Astrocyte (in vitro differentiated cells and primary cell): ENCODE measurements at places on chromosomes 2 and 18. TPM values are rescaled to one million over a fixed set of nuclear protein-coding genes. Genes with fewer than 3 reads are reported as not detected.

DNA sequence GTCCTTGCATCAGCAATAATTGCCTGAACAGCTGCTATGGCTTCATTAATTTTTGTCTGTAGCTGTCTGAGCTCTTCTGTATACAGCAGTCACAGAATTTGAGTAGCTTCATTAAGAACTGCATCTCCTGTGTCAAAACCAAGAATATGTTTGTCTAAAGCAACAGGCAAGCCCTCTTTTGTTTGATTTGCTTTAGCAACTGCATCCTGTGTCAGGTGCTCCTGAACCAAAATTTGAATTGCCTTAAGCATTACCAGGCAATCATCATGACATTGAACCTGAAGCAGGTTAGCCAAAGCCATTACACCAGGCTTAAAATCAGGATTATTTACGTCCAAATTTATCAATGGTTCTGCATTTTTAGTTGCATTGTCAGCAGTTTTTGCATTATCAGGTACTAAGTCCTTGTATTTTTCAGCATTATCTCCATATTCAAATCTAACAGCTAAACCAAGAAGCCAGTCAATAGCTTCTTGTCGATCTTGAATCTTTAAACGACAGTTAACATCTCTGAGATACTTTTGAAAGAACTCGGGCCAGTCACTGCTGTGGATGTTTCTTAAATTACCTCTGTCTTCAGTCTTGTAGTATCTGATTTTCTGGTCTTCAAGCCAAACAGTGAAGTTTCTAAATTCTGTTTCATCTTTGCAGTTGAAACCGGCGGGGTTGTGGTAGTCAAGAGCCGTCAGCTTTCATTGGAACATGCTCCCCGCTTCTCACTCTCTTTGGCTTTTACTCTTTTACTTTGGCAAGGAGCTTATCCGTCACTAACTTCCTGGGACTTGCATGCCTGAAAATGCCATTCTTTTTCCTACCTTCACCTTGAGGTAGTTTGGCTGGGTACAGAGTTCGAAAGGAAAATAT lies 42.2 kb downstream of the MERTK start:
- H3K4me3 ChIP-seq, result no peak overlapping the region
- peaks cover 13% of the 10 kb centered on the region for H3K27me3 ChIP-seq
- no peaks in the 10 kb centered on the region for H3K36me3 ChIP-seq
- no peak for DNase-seq

- H3K27me3 ChIP-seq, result peaks cover 2% of the 10 kb centered on the region
- no peak overlapping the region for H3K4me3 ChIP-seq
- DNase-seq, result no peak
- H3K27ac ChIP-seq, result no peak overlapping the region
These were observed 200.9 kb upstream of the ID2 start for GRCh38 chr2:8480915-8481314.

DNA sequence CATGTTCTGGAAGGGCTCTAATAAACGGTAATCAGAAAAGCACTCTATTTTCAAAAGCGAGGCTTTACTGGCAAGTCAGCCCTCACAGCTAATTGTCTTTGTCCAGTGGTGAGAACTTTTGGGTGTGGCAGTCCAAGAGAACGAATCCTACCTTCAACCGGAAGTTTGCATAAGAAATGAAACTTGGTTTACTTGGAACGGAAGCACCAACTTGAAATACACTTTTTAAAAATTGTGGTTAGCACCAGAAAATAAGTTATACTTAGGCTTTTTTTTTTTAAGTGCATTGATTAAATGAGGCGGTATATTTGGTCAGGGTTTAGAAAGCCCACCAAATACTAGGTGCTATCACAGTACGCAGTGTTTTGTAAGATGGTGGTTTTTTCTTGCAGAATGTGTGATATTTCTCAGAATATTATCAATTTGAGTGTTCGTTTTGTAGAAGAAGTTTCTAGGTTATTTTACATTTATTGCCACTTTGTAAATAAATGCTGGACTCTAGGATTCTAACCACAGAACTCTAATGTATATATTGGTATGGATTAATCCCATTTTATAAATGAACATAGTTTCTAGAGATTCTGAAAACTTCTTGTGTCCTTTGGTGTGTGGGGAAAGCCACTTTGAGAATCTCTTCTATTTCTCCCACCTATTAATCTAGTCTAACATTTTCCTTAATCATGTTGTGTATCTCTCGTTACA lies 1.2 kb downstream of the MYL12A start:
- no peaks in the 10 kb centered on the region for H3K27me3 ChIP-seq
- H3K4me3 ChIP-seq, result peak overlapping the region; percentile 99
- DNase-seq, result peak; percentile 52
- H3K4me1 ChIP-seq, result peaks cover 30% of the 10 kb centered on the region
- peak overlapping the region; percentile 100 for H3K27ac ChIP-seq

DNA sequence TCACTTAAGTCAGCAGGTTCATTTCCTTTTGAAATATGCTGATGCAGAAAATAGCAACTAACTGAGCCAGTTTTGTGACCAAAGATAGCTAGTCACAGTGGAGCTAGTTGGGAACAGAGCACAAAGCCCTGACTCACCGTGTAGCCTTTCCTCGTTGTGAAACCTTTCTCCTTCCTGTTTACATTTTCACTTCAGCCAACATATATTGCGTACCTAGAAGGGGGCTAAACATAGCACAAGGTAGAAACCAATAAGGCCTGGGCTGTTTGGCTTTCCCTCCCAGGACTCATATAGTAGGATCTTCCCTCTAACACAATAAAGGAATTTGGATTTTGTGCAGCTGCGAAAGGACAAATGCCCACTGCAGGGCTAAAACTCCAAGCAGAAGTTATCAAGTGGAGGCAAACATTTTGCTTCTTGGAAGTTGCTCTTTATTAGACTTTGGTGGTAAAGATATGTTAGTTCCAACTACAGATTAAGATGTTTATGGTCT lies 24.5 kb upstream of the LPIN2 start:
- no peaks in the 10 kb centered on the region for H3K4me1 ChIP-seq
- no peak overlapping the region for H3K27ac ChIP-seq
- peak; percentile 54 for DNase-seq

GRCh38 chr18:7512348-7512747 lies 54.8 kb upstream of the PTPRM start:
- H3K4me3 ChIP-seq, result no peak overlapping the region
- no peaks in the 10 kb centered on the region for H3K36me3 ChIP-seq
- H3K27me3 ChIP-seq, result no peaks in the 10 kb centered on the region
- no peaks in the 10 kb centered on the region for H3K4me1 ChIP-seq
- no peak overlapping the region for H3K27ac ChIP-seq
- peak; percentile 3 for DNase-seq

DNA sequence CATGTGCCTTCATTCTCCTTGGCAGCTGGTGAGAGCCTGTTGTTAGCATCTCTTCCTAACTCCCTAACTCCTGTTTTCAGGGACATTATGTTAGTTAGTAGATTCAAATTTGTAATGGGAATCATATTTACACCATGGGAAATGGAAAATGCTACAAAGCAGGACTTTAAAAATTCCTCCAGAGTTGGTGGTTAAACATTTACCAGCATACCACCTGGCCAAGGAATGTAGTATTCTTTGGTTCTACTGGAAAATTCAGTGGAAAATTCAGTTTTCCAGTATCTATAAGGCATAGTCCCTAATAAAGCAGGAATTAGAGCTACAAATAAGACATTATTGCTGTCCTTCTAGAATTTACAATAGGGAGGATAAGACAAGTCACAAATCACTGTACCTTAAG lies 291.7 kb downstream of the GPD2 start:
- no peaks in the 10 kb centered on the region for H3K4me1 ChIP-seq
- no peaks in the 10 kb centered on the region for H3K36me3 ChIP-seq
- DNase-seq, result no peak
- H3K27ac ChIP-seq, result no peak overlapping the region
- H3K27me3 ChIP-seq, result no peaks in the 10 kb centered on the region

DNA sequence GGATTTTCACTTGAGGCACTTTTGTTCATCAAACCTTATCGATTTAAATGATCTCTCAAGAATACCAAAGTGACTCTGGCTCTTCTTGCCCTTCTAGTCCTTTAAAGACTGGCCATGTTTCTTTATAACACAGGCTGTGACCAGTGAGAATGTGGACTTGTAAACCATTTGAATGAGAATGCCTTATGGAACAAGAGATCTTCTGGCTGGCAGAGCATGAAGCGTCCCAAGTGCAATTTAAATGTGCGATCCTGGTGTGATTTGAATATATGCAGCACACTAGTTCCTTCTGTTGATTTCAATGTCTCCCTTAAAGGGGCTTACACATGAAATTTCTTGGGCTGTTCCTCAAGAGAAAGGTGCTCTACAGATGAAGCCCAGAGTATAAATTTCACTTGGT lies 262.4 kb upstream of the CCDC68 start:
- H3K27ac ChIP-seq, result no peak overlapping the region
- DNase-seq, result no peak
- H3K4me1 ChIP-seq, result no peaks in the 10 kb centered on the region
- H3K27me3 ChIP-seq, result no peaks in the 10 kb centered on the region
- H3K36me3 ChIP-seq, result peaks cover 1% of the 10 kb centered on the region

- H3K4me1 ChIP-seq, result no peaks in the 10 kb centered on the region
- H3K36me3 ChIP-seq, result no peaks in the 10 kb centered on the region
- no peak overlapping the region for H3K27ac ChIP-seq
- DNase-seq, result no peak
These were observed 279.1 kb downstream of the ZEB2 start for GRCh38 chr2:144240656-144241339.

DNA sequence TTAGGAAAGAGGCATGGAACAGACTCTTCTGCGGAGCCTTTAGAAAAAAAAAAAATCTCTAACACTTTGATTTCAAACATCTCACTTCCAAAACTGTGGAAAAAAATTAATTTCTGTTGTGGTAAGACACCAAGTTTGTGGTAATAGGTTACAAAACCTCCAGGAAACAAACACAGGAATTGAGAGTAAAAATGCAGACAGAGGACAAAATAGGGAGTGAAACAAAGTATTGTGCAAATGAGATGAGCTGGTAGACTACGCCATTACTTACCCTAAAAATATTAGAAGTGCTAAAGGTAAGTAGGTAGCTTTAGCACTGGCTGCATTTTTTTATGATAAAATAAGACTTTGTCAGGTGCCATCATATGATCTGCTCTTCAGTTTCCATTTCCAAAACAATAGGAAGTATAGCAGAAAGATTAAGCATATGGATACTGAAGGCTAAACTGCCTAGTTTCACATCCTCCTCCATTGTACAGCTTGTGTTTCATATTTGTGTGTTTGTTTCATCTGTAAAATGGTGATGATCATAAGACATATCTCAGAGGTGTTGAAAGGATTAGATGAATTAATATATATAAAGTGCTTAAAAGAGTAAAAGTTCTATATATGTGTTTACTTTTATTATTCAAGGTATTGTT lies 309.2 kb downstream of the NR4A2 start:
- H3K27me3 ChIP-seq, result no peaks in the 10 kb centered on the region
- H3K36me3 ChIP-seq, result no peaks in the 10 kb centered on the region
- H3K4me3 ChIP-seq, result no peak overlapping the region
- no peak for DNase-seq
- no peaks in the 10 kb centered on the region for H3K4me1 ChIP-seq
- no peak overlapping the region for H3K27ac ChIP-seq

- no peak overlapping the region for H3K4me3 ChIP-seq
- H3K36me3 ChIP-seq, result no peaks in the 10 kb centered on the region
- no peaks in the 10 kb centered on the region for H3K27me3 ChIP-seq
- DNase-seq, result no peak
These were observed 85.9 kb upstream of the RTN4 start for GRCh38 chr2:55136138-55136541.

GRCh38 chr18:73842795-73843394 lies 304.7 kb downstream of the FBXO15 start:
- H3K27ac ChIP-seq, result no peak overlapping the region
- H3K36me3 ChIP-seq, result no peaks in the 10 kb centered on the region
- no peak overlapping the region for H3K4me3 ChIP-seq
- H3K27me3 ChIP-seq, result peaks cover 2% of the 10 kb centered on the region

- DNase-seq, result no peak
- H3K27ac ChIP-seq, result no peak overlapping the region
- H3K36me3 ChIP-seq, result no peaks in the 10 kb centered on the region
- H3K4me1 ChIP-seq, result peaks cover 5% of the 10 kb centered on the region
- no peaks in the 10 kb centered on the region for H3K27me3 ChIP-seq
These were observed 54.5 kb upstream of the SETBP1 start for GRCh38 chr18:44626236-44626635.

DNA sequence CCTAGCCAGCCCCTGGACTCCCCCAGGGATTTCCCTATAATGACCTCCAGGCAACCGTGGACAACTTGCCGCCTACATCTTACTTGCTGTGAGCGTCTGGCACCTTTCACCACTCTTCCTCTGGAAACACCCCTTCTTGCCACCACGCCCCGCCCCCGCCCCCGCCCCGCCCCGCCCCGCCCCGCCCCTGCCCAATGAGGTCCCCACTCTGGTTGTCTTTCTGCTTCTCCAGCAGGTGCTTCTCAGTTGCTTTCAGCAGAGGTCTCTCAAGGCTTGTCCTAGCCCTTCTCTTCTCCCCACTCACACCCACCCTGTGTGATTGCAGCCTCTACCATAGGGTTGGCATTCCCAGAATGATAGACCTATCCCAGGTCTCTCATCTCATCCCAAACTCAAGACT lies 214.5 kb downstream of the EN1 start:
- H3K27ac ChIP-seq, result no peak overlapping the region
- no peak for DNase-seq
- H3K4me1 ChIP-seq, result no peaks in the 10 kb centered on the region
- H3K4me3 ChIP-seq, result no peak overlapping the region

DNA sequence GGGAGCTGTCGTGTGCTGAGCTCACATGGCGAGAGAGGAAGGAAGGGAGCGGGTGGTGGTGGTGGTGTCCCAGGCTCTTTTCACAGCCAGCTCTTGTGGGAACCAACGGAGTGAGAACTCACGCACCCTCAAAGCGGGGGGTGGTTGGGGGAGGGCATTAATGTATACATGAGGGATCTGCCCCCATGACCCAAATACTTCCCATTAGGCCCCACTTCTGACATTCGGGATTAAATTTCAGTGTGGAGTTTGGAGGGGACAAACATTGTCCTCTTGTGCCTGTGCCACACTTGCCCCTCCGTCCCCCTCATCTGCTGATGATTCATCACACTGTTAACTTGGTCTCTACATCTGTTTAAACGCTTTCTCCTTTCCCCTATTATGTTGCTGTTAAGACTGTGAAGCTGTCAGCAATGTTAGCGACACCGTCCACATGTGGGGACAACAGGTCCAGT lies 22.5 kb downstream of the INPP4A start:
- no peaks in the 10 kb centered on the region for H3K36me3 ChIP-seq
- DNase-seq, result no peak
- H3K27me3 ChIP-seq, result no peaks in the 10 kb centered on the region
- H3K4me1 ChIP-seq, result peaks cover 16% of the 10 kb centered on the region

Gene LYPD6B
- 1.1 and 1.2 TPM in 2 replicates for total RNA-seq

Gene G6PC2
- not detected in 2 replicates for total RNA-seq

Gene ZNF396
- total RNA-seq, result 1.3 and 1.4 TPM in 2 replicates

Gene GPN1
- total RNA-seq, result 54.4 and 63.9 TPM in 2 replicates

Gene GKN2
- total RNA-seq, result not detected in 2 replicates

Gene GPR39
- 4.0 and 4.4 TPM in 2 replicates for total RNA-seq
